ENCODE measurements at places on chromosomes 3 and 15.

DNA sequence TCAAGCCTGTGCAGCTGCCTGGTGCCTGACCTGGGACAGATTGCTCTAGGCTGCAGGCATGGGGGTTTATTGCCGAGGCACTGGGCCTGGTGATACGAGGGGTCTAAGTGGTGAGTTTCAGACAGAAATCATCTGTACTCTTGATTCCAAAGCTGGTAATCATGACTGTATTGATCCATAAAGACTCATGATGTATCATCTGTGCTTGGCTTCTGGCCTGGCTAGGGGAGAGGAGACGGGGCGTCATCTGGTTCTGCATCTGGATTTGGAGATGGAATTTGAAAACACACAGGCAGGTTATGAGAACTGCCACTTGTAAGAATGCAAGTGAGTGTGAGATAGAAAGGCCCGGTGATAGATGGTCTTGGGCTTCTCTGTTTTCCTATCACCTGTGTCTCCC is 337.4 kb upstream of the C2CD4B start:
- no peak for DNase-seq

DNA sequence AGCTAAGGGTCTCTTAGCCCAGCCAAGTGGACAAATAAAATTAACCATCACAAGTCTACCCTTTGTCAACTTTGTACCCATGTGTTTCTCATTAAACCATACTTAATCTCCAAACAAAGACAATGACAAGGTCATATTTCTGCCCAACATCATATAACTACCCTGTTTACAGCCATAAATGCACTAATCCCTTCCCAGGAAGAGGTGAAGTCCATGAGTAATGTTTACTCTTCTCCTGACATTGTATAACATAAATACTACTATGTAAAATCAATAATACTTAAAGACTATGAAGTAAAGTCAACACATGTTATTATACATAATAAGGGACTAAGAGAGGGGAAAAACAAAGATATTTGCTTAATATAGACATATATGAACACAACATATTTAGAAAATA is 38.5 kb upstream of the FAN1 start:
- DNase-seq, result no peak

DNA sequence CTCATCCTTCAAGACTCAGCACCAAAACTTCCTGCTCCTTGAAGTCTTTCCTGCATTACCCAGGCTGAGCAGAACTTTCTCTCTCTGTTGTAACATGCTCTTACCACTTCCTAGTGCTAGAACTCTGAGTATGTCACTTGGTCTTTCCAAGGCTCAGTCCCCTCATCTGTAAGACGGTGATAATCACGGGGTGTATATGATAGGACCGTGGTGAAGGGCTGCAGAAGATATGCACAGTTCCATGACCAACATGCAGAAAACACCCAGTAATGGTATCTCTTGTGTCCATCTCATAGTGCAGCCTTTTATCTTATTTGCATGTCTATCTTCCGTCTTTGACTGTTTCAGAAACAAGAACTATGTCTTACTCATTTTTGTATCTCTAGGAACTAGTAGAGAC is 154.5 kb downstream of the ZNF621 start:
- no peak for DNase-seq

GRCh38 chr15:43218908-43219706 is 1.7 kb downstream of the EPB42 start:
- DNase-seq, result no peak

DNA sequence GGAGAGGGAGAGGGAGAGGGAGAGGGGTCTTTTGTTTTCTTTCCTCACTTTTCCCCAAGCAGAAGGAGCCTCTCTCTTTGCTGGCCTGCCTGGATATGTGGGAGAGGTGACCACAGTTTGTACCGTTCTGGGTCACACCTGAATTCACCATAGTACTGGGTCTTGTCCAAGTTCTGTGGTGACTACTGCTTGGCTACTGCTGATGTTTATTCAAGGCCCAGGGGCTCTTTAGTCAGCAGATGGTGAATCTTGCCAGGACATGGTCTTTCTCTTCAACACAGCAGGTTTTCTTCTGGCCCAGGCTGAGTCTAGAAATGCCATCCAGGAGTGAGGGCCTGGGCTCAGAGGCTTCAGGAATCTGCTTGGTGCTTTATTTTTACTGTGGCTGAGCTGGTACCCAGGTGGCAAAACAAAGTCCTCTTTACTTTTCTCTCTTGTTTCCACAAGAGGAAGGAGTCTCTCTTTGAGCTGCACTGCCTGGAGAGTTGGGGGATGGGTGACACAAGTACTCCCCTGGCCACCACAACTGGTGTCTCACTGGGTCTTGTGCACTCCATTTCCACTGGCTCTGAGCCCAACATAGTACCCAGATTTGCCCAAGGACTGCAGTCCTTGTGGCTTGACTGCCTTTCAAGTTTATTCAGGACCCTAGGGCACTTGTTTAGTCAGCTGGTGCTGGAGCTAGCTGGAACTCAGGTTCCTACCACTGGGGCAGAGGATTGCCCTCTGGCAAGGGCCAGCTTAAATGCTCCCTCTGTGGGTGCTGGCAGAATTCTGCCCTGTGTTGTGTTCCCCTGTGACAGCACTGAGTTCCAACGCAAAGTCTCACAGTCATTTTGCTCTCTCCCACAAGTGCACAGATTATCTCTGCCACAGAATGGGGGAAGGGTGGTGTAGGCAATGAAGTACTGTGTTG is 16.8 kb upstream of the CCNDBP1 start:
- DNase-seq, result peak; percentile 4

GRCh38 chr15:55897560-55898336 is 95.7 kb downstream of the NEDD4 start:
- DNase-seq, result peak; percentile 55

- no peak for DNase-seq
These were observed 84.2 kb upstream of the TBL1XR1 start for GRCh38 chr3:177281292-177282118.

GRCh38 chr15:75684648-75685047 is 28.0 kb downstream of the CSPG4 start:
- DNase-seq, result no peak

DNA sequence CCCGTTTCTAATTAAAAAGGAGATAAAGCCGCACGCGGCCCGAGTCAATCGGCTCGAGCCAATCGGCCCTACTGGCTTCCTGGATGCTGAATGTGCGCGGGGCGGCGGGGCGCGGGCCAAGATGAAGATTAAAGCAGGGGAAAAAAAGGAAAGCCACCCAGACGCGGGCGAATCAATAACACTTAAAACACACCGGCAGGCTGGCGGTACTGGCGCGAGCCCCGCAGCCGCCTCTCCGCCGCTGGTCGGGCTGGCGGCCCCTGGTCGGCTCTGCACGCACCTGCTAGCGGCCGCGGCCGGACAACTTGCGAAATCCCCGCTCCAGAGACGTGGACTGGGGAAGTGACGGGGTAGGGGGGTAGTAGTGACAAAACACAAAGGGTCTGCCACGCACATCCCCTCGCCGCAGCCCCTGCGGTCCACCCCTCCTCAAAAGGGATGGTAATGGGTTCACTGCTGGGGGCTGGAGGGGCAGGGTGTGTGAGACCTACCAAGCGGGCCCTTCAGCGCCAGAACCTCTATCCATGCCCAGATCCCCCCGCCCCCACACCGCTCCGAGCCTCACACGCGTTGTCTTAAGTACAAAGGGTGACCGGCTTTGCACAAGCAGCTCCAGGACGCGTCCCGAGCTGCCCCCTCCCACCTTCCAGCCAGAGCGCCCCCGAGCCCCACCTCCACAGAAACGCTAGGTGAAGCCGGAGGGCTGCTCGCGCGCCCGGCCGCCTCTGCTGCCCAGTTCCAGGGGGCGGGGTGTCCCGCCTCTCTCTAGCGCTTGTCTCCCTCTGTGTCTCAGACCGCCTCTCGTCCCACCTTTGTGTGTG is 1.4 kb downstream of the WNT7A start:
- DNase-seq, result no peak

GRCh38 chr15:81242778-81243177 is 46.1 kb downstream of the IL16 start:
- DNase-seq, result no peak

- DNase-seq, result no peak
These were observed 433.2 kb upstream of the BCHE start for GRCh38 chr3:166270429-166270828.

GRCh38 chr3:4990069-4990468 is 10.8 kb downstream of the BHLHE40 start:
- no peak for DNase-seq

DNA sequence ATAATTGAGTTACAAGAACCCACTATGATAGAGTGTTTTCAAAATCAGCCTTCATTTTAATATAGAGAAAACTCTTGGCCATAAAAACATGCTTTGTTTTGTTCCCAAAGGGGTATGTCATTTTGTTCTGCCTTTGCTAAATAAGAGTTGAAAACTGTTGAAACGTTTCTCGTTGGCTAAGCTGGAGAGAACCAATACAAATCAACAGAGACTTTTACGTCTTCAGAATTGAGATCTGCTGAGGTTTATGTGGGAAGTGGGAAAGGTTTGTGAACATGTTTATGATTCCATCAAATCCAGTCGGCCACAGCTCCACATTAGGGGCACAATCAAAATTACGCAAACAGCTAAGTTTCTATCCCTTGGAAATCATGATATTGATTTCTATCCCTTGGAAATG is 102.0 kb downstream of the IGF2BP2 start:
- DNase-seq, result no peak

DNA sequence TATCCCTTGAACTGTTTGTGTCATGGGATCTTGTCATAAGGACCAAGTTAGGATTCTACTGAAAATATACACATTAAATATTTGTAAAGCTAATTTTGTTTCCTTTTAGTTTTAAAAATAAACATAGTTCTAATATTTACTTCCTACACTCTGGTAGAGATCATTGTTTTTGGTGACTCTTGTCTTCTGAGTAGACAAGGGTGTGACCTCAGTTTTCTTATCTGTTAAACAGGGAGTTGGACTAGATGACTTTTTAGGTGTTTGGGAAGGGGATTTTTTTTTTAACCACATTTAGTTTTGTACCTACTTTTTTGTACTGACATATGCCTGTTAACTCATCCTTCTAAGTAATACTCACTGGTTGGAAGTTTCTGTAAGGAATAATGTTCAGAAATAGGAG is 30.8 kb downstream of the PLS1 start:
- DNase-seq, result no peak

DNA sequence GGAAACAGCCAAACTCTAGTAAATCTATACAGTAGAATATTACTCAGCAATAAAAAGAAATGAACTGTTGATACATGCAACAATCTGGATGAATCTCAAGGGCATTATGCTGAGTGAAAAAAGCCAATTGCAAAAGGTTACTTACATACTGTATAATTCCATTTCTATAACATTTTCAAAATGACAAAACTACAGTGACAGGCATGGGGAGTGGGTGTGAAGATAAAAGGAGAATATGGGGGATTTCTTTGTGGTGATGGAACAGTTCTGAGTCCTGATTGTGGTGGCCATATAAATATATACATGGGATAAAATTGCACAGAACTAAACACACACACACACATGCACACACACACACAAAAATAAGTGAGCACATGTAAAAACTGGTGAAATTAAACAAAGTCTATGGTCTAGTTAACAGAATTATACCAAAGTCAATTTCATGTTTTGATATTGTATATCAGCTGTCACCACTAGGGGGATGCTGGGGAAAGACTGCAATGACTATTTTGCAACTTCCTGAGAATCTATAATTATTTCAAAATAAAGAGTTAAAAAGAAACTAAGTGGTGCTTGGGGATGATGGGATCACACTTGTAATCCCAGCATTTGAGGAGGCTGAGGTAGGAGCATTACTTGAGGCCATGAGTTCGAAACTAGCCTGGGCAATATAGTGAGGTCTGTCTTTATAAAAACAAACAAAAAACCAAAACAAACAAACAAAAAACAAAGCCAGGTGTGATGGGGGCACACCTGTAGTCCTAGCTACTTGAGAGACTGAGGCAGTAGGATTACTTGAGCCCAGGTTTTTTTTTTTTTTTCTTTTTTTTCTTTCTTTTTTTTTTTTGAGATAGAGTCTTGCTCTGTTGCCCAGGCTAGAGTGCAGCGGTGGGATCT is 66.0 kb downstream of the SPTSSB start:
- peak; percentile 14 for DNase-seq

- no peak for DNase-seq
These were observed 94.5 kb downstream of the P3H2 start for GRCh38 chr3:190026154-190026553.

DNA sequence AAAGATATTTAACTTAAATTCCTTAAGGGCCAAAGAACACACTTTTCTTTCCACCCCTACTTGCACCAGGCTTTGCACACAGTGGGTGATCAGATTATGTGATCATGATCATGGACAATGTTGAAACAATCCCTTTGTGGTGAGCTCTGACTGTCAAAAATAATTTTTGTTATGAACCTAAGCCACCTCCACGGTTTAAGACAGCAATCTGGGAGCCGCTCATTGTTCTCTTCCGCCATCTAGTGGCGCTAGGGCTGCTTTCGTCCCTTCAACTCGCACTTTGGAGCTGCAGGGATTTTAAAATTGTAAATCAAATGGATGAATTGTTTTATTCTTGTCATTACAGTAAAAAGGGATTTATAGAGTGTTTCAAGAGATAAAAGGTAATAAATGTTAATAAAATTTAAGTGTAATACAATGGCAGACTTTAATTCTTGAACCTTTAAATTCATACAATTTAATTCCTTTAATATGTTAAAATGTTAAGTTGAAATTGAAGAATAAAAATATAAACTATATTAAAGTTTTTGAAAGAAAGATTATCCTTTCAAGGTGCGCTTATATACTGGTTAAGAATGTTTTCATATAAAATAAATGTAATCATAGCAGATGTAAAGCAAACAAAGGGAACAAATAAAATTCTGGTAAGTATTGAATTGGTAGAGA is 45.3 kb upstream of the ARL6 start:
- DNase-seq, result peak; percentile 58

Data from fibroblast of skin of right quadriceps (primary cell).